ENCODE measurements at places on chromosomes 12 and 14. TPM values are rescaled to one million over a fixed set of nuclear protein-coding genes. Genes with fewer than 3 reads are reported as not detected.

Gene KCNH3
- total RNA-seq: 4.3 TPM

Gene SAMD4A
- total RNA-seq: 81.5 TPM

Gene CDH24
- 3.5 TPM for total RNA-seq

Gene TMEM132C
- total RNA-seq: not detected

Gene PLEKHH1
- 7.3 TPM for total RNA-seq

Gene RNU4-1
- total RNA-seq: under 0.01 TPM

Gene PZP
- not detected for total RNA-seq

Gene COA8
- 32.5 TPM for total RNA-seq

Gene TEX22
- under 0.01 TPM for total RNA-seq

Gene SELPLG
- 2.3 TPM for total RNA-seq

Gene RHOF
- total RNA-seq: 82.0 TPM

- DNase-seq: no peak
Observed at GRCh38 chr12:115606040-115606439, 671.5 kb downstream of the MED13L start.

DNA sequence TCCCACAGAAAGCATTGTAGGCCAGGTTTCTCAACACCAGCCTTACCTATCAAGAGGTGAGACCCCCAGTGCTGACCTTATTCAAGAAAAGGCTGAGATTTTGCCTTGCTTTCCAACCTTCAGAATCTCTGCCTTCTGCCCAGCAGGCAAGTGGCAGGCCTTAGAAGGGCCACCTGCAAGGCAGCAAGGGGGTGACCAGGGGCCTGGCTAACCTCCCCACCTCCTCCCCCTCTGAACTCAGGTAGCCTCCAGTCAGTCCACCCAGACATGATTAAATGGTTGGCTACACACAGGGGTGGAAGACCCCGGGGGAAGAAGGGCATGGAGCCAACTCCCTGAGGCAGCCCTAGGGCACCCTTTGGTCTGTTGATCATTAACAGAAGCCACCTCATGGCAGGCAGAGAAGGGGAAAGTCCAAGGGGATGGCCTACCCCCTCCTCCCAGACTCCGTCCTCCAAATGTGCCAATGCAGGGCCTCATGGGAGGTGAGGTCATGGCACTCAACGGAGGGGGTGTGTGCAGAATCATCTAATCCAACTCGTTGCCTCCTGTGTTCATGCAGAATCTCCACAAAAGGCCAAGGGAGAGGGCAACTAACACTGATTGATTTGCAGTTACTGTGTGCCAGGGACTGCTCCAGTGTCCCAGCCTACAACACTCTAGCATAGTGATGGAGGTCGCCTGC, 8.5 kb downstream of the ZFP36L1 start:
- DNase-seq: peak; percentile 98

- DNase-seq: no peak
Observed at GRCh38 chr12:64792128-64792527, 32.3 kb upstream of the TBC1D30 start.

DNA sequence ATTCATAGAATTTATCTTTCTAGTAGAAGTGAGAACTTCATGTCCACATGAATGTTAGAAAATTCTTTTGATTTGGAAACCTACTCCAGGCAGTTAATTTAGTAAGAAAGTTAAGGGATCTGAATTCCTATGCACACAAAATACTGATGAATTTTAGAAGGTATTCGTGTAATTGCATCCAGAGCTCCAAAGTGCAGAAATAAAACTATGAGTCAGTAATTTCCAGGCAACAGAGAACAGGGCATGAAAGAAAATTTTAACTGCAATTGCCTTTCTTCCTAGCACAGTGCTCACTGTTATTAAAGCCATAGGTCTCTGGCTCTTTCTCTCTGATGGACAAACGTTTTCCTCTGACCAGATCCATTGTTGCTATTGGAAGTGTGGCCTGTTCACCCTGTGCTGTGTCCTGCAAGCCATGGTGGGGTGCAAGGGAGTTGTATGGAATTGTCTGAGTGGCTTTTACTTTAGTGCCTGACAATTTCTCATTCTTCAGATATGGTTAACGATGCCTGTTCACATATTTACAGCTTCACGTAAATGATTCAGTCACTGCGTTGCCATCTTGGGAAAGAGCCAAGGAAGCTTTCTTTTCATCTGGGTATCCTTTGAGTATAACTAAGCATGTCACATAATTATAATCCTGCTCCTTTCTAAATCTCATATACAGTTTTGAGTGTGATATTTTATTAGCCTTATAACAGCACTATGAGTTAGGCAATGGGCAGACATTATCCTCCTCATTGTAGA, 145.1 kb downstream of the ACSS3 start:
- DNase-seq: peak; percentile 11

DNA sequence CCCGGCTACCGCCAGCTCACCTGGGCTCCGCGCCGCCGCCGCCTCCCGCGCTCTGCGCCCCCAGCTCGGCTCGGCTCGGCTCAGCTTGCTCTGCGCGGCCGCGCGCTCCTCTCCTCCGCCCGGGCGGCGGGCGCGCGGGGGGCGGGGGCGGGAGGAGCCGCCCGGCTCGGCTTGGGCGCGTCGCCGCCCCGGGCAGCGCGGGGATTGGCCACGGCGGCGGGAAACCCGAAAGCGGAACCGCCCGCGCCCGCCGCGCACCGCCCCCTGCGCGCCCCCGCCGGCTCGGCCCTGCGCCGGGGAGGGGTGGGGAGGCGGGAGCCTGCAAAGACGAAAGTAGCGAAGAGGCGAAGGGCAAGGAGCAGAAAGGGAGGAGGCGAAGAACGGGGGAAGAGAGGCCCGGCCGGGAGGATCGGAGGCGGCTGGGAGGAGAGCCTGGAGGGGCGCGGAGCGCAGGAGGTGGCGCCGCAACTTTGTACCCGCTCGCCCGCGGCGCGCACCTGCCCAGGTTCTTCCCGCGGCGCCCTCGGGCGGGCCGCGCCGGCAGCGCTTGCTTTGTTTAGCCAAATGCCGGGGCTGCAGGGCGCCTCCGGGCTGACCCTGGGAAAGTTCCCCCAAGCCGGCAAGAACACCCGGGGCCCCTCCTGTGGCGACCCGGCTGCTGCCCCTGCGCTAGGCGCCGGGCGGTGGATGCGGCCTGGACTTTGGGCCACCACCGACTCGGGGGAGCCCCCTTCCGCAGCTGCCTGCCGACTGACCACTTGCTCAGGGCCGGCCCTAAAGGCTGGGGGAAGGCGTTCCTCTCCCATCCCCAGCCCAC, at the start of gene CAMKK2:
TSS of gene CAMKK2 (minus strand) at position 92 of the 817 bp plus-strand sequence. CDS start 22,183 bp downstream, outside the sequence.
- DNase-seq: peak; percentile 24

DNA sequence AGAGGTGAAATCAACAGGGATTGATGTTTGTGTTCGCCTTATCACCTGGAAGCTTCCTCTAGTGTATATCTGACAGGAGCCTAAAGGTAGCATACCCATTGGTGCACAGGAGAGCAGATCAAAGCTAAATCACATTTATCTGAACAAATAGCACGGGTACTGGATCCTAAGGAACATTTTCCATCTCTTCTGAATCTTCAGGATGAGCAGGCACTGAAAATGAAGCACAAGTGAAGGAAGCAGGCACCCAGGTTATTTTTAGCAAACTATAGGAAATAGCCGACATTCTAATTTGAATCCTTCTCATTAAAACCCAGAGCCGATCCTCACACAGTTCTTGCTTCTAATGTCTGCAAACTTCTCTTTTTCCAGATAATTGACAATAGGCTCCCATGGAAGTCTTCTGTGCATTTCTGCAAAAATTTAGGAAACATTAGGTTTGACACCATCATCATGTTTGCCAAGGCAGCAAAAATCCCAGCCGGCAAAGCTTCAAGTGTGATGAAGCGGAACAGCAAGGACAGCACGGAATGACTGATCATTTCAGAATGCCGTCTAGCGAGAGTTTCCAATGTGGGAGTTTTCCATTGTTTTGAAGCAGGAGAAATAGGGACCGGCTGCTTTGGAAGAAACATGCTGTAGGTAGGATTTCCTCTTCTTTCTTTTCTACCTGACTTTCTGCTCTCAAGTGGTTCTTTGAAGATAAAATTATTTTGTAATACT, 24.3 kb upstream of the RGS6 start:
- DNase-seq: peak; percentile 44

DNA sequence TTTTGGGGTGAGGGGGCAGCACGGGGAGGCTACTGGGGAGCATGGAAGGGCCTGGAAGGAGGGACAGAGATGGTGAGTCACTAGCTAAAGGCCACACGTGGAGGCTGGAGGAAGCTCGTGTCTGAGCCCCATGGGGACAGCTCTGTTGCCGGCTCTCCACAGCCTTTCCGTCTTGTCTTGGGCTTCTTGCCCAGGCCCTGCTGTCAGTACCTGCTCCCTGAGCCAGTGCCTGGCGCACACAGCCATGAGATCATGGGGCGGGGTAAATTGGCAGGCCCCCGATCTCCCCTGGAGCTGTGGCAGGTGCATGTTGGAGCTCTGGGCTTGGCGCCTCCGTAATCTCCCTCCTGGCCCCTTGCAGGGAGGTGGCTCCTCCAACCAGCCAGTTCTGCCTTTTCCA, 16.1 kb upstream of the KRT80 start:
- DNase-seq: no peak

DNA sequence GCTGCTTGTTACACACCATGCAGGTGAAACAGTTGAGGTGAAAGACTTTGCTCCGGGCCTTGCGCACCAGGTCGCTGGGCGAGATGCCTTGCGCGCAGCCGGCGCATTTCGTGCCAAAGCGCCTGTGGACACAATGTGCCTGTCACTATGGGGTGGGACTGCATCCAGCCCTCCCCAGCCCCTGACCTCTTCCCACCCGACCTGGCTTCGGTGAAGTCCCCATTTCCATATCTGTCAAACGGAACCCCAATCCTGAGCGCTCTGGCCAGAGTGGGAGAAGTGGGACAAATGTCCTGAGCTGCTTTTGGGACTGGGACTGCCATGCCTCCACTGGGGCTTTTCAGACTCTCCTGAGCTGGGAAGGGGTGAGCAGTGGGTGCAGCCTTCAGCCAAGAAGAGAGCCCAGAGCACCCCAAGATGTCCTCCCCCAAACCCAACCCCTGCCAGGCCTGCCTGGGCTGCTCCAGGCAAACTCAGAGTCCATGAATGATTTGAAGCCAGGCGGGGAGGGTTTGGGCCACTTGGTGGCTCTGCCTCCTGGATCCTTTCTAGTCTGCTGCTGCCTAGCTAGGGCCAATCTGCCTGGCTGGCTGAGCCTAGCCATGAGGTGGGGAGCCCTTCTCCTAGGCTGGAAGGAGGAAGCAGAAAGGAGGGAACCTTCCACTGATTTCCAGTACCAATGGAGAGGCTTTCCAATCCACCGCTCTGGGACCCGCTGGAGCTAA, 2.3 kb downstream of the LHX5 start:
- DNase-seq: no peak

GRCh38 chr12:2335109-2335508, 282.3 kb downstream of the CACNA1C start:
- peak; percentile 21 for DNase-seq

DNA sequence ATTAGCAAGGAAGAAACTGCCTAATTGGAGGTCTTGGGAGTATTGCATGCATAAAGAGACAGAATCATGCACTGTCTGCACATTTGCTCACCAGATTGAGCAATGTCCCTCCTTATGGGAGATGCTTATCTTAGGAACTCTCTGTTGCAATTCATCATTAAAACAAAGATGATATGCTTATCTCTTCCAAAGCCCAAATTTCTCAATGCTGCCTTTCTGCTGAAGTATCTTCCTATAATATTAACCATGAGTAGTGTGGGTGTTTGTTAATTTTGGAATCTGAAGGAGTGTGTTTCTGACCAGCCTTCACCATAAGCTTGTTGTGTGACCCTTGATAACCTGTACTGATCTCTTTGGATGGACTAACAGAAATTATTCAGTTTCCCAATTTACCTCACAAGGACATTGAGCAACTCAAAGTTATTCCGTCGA, 1257.6 kb upstream of the FLRT2 start:
- DNase-seq: no peak

GRCh38 chr14:99774556-99775307, 18.5 kb upstream of the EML1 start:
- no peak for DNase-seq

GRCh38 chr12:12239127-12239526, 27.7 kb downstream of the LRP6 start:
- DNase-seq: no peak

GRCh38 chr12:3190101-3190500, 112.9 kb downstream of the TSPAN9 start:
- DNase-seq: no peak

DNA sequence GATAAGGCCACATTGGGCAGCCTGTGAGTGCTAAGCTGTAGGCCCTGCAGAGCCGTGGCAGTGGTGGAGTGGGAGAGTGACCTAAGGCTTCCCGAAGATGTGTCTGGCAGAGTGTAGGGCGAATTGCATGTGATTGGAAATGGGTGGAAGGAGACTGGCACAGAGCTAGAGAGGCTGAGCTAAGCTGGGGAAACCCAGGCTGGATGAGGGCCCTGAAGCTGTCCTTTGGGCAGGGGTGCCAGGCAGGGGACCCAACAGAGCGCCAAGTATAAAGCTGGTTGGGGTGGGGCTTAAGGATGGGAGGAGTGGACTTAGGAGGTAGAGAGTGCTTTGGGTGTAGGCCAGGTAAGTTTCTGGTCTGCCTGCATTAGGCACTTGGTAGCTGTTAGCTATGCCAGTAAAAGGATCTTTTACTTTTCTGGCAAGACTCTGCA, 47.9 kb downstream of the WDR20 start:
- DNase-seq: no peak

- DNase-seq: no peak
Observed at GRCh38 chr12:51076236-51076930, 7.0 kb downstream of the CSRNP2 start.

DNA sequence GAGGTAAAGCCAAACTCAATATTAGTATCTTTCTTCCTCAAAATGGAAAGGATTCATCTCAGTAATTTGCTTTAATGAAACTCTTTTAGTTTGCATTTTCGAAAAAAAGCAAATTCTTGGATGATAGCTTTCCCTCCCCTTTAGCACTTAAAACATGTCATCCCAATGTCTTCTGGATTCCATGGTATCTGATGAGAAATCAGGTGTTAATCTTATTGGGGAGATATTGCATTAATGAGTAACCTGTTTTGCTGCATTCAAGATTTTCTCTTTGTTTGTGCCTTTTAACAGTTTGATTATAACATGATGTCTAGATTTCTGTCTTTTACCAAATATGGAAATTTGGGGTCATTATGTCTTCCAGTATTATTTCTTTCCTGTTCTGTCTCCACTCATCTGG, 405.1 kb upstream of the FOXG1 start:
- DNase-seq: no peak

DNA sequence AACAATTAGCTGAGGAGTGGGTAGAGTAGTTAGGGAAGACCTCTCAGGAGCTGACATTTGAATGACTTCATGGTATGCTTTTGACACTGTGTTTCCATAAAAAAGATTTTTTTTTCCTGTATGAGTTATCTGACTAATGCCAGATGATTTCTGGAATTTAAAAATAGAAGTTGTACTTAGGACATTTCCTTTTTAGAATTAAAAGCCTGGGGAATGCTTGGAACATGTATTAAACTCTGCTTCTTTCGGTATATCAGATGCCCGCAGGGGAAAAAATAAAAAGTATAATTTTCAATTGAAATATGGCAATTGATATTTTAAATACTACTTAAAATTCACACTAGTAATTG, 41.1 kb downstream of the BRMS1L start:
- no peak for DNase-seq
